HepG2 (cell line): ENCODE measurements at places on chromosomes 3 and 15. TPM values are rescaled to one million over a fixed set of nuclear protein-coding genes. Genes with fewer than 3 reads are reported as not detected.
A peak's percentile ranks its signal among the peaks of the same experiment; 100 is the strongest.

The ZBTB11 gene
- 18.1 and 24.6 TPM in 2 replicates for total RNA-seq

The C3orf70 gene
- 2.4 and 3.4 TPM in 2 replicates for total RNA-seq

The P2RY13 gene
- not detected in 2 replicates for total RNA-seq

The AVEN gene
- 16.8 and 17.5 TPM in 2 replicates for total RNA-seq

The RPL29 gene
- 1,348 and 1,507 TPM in 2 replicates for total RNA-seq

GRCh38 chr3:157077565-157077991 is 82.4 kb downstream of the CCNL1 start:
- DNase-seq: peak; percentile 23

GRCh38 chr15:42405863-42406482 is 46.7 kb downstream of the CAPN3 start:
- peak; percentile 58 for DNase-seq

DNA sequence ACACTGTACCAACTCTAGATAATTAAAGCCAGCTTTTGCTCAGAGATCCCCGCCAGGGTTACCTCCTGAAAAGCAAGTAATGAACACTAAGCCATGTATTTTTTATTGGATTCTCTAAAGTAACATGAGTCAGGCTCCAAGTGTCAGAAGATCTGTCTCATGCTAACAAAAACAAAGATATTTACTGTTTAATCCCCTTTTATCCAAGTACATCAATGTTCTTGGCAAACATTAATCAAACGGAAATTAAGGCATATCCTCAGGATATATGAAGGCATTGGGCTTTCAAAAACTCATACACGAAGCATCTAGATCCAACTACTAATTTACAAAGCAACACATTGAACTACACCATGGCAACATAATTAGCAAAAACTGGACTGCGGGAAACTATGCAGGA is 37.2 kb downstream of the MYO5A start:
- DNase-seq: no peak

DNA sequence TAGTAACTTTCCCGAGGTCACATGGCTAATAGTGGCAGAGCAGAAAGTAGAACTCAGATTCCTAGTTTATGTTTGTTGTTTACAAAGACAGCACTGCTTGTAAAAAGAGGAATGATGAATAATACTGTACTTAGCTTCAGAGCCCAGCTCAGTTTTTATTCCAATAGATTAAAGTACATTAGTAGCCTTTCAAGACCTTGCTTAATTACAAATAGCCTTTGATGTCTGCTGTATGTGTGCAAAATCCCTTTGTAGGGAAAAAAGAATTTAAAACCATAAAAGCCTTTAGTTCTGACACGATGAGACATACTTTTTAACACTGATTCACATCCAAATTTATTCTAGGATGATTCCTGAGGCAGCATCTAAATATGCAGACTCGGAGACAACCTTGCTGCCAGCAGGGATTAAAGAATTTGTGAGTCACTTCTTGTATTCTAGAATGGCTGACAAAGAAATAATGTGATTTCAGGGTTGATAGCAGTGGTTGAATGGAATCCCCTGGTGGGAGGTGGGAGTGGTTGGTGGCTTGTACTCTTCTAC is 324.2 kb upstream of the TGFBR2 start:
- peak; percentile 35 for DNase-seq

DNA sequence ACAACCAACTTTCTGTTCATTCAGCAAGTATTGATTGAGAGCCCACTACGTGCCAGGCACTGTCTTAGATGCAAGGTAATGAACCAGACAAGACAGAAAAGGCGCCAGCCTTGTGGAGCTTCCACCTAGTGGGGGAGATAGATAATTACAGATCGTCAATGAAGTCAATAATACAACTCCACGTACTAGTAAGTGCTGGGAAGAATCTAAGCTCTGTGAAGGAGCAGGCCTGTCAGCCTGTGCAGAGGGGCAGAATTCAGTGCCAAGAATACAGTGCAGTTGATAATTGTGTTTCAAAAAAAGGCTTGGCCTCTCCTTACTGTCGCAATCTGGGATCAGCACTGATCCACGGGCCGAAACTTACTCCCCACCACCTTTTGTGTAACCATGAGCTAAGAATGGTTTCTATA is 186.3 kb downstream of the FEZF2 start:
- peak; percentile 7 for DNase-seq

- DNase-seq: no peak
Measured at GRCh38 chr15:100928632-100929280, 9.6 kb downstream of the LRRK1 start.

GRCh38 chr3:141116721-141117120 is 65.6 kb downstream of the SPSB4 start:
- no peak for DNase-seq

GRCh38 chr3:57646723-57647122 is 46.2 kb downstream of the DENND6A start:
- no peak for DNase-seq

- no peak for DNase-seq
Measured at GRCh38 chr15:39075311-39075710, 505.6 kb upstream of the THBS1 start.

DNA sequence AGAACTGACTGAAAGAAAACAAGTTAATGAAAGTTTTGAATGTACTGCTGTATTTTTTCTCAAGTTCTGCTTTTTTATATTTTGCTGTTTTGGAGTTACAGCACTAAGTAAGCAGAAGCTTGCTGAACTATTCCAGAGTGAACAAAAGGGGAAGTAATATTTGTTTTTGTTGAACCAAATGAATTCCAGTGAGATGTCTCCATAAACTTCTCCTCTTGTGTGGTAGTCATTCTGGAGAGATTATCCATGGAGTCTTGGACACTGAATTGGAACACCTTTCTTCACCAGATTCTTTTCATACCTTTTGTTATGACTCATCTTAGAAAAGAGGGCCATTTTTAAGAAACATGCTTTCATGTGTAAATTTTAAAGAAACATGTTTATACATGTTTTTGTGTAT is 8.8 kb downstream of the ANKUB1 start:
- peak; percentile 15 for DNase-seq

DNA sequence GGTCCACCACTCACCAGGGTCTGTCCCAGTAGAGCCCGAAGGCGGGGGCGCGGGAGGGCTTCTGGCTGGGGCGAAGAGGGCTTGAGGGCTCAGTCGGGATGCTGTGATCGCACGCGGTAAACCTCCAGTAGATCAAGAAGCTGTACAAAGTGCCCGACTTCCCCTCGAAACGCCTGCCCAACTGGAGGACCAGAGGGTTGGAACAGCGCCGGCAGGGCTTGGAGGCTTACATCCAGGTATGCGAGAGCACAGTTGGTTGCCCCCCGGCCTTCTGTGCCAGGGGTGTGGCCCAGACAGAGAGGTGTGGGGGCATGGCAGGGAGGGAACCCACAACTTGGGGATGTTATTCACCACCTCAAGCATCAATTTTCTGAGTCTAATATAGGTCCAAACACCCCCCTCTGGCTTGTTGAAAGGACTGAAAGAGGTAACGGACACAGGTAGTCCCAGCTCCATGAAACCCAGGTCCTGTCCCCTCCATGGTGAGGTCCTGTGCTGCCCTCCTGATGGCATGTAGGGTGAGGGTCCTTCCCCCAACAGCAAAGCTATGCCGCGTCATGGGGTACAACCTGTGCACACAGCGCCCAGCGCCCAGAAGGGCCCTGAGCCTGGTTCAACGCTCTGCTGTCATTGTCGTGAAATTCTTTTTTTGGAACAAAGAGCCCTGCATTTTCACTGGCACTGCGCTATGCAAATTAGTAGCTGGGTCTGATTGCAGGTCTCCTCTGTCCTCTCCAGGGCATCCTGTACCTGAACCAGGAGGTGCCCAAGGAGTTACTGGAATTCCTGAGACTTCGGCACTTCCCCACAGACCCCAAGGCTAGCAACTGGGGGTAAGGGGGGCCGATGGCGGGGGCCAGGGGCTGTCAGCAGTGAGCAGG is 1.2 kb downstream of the SNX22 start:
- DNase-seq: no peak

GRCh38 chr3:12005951-12006625 is 1.9 kb downstream of the SYN2 start:
- DNase-seq: no peak

DNA sequence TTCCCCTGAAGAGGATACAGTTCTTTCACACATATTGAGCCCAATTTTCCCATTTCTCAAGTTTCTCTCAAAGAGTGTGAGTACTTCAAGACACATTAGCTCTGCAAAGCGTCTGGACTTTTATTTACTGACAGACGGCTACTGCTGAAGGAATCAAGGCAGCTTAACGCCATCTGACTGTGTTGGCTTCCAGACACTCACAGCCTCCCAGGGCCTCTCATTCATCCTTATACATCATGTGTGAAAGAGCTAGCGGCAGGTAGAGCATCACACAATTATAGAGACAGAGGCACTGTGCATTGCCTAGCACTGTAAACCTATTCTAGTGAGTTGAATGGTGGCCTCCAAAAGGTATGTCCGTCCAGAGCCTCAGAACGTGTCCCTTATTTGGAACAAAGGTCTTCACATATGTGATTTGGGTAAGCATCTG is 284.1 kb upstream of the STT3B start:
- no peak for DNase-seq

DNA sequence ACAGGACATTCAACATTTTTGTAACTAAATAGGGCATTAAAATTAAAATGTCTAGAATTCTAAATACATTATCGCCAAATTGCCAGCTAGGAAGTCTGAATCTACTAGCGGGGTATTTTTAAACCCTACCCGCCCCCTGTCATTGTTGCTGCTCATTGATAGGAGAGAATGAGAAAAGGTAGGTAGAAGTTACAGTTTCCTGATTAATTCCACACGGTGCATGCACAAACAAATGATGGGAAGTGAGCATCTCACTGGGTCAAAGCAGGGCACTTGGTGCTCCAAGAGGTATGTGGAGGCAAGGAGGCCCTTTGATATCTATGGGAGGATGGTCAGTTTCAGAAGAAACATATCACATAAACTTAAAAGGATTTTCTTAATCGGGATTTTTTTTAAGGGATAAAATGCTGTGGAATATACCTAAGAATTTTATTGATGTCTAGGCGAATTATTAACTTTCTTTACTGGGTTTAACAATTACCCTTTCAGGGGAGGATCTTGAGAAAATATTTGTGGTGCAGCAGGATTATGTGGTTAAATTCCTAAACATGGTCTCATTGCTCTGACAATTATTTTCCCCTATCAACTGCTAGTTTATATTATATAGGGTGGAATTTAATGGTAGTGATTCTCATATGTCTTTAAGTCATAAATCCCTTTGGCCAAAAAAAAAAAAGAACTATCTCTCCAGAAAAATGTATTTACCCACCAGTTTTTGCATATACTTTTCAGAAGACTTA is 236.0 kb upstream of the GOLGA6L4 start:
- DNase-seq: no peak

DNA sequence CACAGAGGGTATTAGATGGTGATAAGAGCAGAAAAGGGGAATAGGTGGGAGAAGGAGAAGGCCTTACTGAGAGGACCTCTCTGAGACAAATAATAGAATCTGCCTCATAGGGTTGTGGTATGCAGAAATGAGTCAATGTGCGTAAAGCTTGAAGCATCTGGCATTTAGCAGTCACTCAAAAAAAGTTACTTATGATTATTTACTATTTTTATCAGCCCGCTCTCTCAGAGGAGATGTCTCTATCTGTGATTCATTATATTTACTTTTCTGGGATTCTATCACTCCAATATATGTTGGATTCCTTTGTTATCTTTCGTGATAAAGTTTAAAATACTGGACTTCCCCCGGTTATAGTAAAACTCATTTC is 4.6 kb upstream of the TM4SF1 start:
- no peak for DNase-seq

DNA sequence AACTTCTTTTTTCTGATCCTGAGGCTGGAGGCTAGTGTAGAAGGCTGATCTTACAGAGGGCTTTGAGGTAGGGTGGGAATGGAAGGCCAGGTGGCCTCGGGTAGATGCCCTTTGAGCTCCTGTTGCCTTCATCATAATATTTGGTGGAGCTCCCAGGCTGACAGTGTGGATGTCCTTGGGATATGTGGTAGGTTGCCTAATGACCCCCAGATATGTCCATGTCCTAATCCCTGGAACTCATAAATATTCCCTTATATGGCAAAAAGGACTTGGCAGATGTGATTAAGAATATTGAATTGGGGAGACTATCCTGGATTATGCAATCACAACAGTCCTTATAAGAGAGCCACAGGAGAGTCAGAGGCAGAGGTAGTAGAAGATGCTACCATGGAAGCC is 5.5 kb downstream of the ADAMTSL3 start:
- DNase-seq: peak; percentile 10

GRCh38 chr15:68679961-68680371 is 101.2 kb downstream of the CORO2B start:
- DNase-seq: no peak

DNA sequence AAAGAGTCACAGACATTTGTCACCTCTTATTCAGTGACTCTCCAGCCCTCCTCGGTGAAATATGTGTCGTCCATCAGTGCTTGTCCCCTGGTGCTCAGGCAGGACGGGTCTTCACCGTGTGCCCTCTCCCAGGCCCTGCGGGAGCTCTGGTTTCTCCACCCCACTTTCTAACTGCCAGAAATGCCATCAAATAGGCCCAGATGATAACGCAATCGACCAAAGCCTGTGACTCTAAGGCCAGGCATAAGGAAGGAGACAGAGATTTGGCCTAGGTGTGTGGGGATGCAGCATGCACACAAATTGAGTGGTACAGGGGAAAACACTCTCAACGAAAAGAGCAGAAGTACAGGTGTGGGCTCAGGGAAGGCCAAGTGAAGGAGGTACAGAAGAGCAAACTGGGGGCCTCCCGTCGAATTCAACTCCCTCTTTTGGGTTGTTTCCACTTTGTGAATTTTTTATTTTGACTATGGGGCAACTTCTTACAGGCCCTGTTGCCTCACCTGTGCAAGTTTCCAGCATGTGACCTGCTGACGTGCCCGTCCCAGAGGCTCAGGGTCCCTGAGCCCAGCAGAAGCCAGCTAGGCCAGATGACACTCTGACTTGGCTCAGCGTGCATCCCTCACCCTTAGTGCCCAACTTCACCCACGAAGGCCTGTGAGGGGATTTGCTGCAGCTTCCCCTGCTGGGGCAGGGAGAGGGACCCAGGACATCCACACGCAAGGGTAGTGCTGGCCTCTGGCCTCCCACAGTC is 4.7 kb downstream of the NUP210 start:
- DNase-seq: no peak

- no peak for DNase-seq
Measured at GRCh38 chr3:10234526-10235230, 13.6 kb upstream of the TATDN2 start.

DNA sequence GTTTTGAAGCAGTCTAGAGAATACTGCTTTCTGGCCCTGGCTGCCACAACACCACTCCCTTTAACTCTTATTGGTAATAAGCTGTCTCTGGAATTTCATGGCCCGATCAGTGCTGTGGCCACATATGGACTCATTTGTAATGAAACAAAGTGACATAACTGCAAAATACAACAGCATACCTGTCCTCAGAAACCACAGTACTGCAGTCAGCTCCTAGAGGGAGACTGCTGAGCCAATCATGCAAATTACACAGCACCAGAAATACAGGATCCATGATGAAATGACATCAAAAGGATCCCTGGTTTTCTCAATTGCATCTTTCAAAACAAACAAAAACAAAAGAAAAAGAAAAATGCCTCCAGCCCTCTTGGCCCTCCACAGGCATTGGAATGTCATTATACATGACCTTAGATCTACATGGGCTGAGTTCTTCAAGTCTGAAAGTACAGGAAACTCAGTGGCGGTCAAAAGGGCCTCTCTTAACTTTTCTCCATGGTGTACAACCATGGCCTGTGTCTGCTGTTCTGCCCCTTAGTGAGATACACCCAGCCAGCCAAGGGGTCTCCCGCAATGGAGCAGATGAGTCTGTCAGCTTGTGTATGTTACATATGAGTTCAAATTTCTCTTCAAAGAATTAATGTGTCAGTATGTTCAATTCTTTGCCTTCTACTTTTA is 24.9 kb upstream of the KBTBD12 start:
- DNase-seq: no peak

- no peak for DNase-seq
Measured at GRCh38 chr3:69934398-69934797, 65.1 kb upstream of the SAMMSON start.
